ENCODE measurements at places on chromosomes 3 and 15. TPM values are rescaled to one million over a fixed set of nuclear protein-coding genes. Genes with fewer than 3 reads are reported as not detected.

Gene TEX55
- not detected for total RNA-seq

Gene ANKUB1
- not detected for total RNA-seq

Gene RPP14
- total RNA-seq = 18.3 TPM

Gene CDCP1
- total RNA-seq = not detected

Gene FLNB
- 28.3 TPM for total RNA-seq

Gene SLCO3A1
- total RNA-seq = 0.99 TPM

Gene GPR62
- total RNA-seq = not detected

Gene SEMA3G
- 0.27 TPM for total RNA-seq

Gene KBTBD8
- 32.6 TPM for total RNA-seq

Gene HACD2
- 30.7 TPM for total RNA-seq

Gene FANCD2OS
- not detected for total RNA-seq

Gene LRRC31
- total RNA-seq = not detected

Gene CMTM8
- not detected for total RNA-seq

Gene VEPH1
- not detected for total RNA-seq

Gene CHRNA3
- not detected for total RNA-seq

Gene ADAMTS7
- total RNA-seq = 16.6 TPM

Gene REC114
- total RNA-seq = not detected

Gene SLC22A13
- 0.91 TPM for total RNA-seq

Gene IQSEC1
- total RNA-seq = 235 TPM

Gene ADPRH
- total RNA-seq = 18.8 TPM

Gene TRIM69
- 28.6 TPM for total RNA-seq

Gene TM4SF1
- total RNA-seq = not detected

Gene GPR160
- total RNA-seq = 17.7 TPM

Data from B cell (primary cell).